ENCODE measurements at places on chromosomes 2 and 18.

DNA sequence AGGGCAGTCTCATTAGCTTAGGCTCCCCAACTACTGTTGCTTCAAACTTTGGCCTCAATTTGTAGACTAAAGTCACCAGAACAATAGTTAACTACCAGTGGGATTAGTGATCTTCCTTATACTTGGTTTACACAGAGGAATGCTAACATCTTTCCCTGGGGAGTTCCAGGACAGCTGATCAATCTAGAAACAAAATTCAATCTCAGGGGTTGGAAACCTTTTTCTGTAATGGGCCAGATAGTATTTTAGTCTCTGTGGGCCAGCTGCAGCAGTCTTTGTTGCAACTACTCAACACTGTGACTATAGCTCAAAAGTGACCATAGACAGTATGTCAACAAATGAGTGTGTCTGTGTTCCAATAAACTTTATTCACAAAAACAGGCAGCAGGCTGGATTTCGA lies 85.7 kb downstream of the METTL8 start:
- no peak for DNase-seq

DNA sequence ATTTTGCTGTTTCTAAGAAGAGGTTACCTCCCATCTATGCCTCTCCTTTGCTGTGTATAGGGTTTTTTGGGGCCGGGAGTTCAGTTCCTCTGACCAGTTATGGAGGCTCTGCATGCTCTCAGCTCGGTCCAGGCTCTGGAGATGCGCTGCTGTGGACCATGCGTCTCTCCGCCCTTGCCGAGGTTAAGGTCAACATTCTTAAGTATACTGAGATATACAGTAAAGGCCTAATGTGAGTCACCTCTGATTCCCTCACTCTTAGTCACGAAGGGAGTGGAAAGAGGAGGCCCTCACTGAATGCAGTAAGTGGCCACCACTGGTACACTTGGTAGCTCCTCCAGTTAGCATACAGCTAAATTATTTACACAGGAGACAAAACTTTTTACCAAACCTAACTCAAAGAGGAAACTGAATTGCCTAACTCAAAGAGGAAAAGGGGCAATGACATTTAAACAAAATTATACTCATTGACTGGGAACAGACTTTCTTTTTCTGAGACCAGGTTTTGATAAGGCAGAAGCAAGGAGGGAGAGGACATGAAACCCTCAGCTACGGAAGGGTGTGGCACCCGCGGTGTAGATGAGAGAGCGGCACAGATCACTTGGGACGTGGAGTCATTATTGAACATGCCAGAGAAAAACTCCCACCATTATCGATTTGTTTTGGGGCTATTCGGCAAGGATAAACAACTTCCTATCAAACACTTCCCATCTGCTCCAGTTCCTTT lies 98.7 kb downstream of the COPS8 start:
- DNase-seq, result peak; percentile 98

DNA sequence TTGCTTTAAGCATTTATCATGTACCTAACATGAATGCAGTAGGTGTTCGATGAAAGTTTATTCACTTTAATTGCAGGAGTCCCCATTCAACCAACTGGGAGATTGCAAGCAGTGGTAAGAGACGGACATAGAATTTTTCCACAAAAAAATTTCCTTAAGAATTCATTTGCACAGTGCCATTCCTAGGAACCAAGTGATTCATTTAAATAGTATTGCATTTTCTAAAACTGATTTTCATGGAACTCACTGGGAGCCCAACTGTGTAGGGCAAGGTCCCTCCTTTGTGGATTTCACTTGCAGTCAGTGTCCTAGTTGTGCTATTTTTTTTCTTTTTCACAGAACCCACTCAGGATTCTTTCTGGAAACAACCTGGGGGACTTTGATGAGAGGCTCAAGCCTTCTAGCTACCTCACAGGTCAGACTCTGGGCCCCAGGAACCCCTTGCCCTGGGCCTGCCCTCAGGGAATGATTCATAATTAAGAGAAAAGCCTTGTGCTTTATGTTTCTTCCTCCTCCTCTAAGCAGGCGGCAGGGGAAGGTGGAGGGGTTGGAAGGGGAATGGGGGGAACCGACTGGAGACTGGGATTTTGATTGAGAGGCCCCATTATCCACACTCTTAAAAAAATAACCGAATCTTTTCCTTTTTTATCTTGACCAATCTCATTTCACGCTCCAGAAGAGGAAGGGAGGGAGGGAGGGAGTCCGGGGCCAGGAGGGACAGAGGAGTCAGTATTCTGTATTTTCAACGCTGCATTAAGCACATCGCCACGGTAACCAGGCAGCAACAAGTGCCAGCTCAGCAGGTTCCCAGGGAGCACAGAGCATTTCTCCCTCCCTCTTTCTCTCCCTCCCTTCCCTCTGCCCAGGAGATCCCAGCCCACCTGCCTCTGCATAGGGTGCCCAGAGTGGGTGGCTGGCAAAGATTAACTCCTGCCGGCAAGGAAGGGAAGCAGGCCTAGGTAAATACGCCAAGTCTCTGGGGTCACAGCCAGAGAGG lies 51.8 kb downstream of the PSD4 start:
- peak; percentile 35 for DNase-seq

DNA sequence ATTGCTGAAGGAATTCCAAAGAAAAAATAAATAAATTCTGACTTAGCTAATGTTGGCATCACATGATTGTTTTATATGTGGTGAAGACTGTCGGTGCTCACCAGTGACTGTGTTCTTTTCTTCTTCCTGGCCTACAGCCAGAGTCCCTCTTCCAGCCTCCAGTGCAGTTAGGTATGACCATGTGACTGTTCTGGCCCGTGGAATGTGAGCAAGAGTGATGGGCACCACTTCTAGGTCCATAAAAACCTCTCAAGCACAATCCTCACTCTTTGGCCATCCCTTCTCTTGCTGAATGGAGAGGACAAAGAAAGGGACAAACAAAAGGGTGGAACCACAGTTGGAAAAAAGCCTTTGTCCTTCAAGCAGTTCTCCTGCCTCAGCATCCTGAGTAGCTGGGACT lies 39.0 kb upstream of the BMPR2 start:
- DNase-seq, result no peak

Measured in ELR (cell line).